ENCODE measurements at places on chromosomes 3 and 15.

DNA sequence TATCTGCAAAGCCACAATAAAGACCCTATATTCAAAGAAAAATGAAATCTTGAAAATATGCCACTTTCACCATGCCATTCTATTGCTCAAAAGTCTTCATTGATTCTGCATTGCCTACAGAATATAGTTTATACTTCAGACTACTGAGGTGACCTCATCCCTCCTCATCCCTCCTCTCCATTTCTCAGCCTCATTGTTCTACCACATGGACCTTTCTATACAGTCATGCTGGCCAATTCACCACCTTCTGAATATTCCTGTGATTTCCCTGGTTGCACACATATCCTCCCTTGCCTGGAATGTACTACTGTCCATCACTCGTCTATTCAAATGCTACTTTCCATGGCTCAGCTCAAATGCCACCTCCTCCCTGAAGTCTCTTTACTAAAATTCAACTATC is 3.5 kb upstream of the COL8A1 start:
- DNase-seq, result no peak

- DNase-seq, result no peak
Observed at GRCh38 chr3:78143000-78143399, 1103.1 kb downstream of the ROBO2 start.

DNA sequence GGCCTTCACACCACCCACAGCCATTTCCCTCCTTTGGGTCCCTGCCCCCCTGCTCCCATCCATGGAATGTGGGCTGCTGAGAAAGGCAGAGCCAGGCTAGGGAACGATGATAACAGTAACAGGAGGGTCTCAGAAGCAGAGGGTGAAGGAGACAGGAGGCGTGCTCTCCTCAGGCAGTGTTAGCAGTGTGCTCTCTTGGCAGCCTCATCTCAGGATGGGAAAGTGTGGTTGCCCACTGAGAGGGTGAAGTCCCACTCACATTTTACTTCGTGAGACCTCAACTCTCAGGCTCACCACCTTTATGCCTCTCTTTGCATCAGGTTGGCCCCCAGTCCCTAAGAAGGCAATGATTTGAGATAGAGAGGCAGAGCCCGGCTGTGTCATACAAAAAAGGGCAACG is 24.5 kb downstream of the TIGIT start:
- DNase-seq, result no peak

- DNase-seq, result no peak
Observed at GRCh38 chr15:48025118-48025517, 95.7 kb upstream of the SLC24A5 start.

DNA sequence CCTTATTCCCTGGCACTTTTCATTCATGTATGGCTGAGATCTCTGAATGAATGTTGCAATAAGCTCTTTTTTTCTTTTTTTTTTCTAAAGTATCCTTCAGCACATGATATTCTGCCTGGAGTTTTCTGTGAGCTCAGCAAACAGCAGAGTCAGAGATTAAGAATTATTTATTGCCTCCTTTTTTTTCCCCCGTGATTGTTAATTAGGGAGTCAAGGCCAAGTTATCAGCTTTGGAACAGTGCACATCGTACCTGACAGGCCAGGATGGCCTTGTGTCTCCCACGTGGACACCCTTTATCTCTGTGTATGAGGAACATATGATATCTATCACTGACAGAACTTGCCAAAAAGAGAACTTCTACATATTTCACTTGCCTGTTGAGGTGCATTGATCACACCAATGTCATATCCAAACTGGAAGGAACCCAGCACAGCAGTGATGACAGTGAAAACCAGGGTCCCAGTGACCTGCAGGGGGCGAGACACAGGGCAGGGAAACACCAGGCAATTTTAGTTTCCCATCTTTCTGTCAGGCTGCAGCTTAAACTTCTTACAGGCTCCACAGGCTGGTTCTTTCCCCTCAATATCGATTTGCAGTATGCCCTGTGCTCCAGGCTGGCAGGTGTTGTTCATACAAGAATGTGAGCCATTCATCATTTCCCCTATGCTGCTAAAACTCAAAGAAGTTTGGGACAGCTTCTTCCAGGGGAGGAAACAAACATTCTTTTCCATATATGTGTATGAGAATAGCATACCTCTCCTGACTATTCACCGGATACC is 8.2 kb downstream of the SLC2A2 start:
- no peak for DNase-seq

DNA sequence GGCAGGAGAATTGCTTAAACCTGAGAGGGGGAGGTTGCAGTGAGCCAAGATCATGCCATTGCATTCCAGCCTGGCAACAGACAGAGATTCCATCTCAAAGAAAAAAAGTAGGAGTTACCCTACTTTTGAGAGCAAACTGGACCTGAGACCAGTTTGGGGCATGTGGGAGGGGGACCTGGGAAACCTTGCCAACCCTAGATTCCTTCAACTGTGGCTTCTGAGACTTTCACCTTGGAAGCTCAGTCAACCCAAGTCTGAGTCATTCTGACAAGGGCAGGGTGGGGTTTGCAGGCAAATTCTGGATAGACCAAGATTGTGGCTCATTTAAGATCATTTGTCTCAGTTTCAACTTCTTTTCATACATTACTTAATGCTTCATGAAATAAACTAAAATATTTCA is 23.8 kb upstream of the SIAH2 start:
- no peak for DNase-seq

DNA sequence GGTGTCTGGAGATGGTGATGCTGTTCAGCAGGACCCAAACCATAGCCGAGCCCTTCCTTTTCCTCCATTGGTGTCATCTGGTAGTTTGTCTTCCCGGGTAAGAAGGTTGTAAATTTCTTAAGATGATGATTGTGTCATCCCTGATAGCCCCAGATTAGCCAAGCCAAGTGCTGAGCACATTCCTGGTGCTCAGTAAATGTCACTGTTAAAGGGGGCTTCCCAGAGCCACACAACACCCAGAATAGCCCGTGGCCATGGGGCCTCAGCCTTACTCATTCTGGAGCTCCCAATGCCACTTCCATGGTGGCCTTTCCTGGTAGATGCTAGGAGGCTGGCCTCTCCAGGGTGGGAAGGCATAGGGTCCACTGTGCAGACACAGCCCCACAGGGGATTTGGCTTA is 4.6 kb upstream of the PLA2G4B start:
- DNase-seq, result no peak

DNA sequence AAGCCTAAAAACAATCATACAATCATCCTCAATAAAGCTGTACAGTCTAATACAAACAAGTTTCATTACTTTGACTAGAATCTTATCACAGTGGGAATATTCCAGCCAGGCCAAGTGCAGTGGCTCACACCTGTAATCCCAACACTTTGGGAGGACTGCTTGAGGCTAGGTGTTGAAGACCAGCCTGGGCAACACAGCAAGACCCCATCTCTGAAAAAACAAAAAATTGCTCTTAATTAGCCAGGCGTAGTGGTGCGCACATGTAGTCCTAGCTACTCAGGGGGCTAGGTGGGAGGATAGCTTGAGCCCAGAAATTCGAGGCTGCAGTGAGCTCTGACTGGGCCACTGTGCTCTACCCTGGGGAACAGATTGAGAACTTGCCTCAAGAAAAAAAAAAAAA is 3.3 kb downstream of the RPN1 start:
- no peak for DNase-seq

DNA sequence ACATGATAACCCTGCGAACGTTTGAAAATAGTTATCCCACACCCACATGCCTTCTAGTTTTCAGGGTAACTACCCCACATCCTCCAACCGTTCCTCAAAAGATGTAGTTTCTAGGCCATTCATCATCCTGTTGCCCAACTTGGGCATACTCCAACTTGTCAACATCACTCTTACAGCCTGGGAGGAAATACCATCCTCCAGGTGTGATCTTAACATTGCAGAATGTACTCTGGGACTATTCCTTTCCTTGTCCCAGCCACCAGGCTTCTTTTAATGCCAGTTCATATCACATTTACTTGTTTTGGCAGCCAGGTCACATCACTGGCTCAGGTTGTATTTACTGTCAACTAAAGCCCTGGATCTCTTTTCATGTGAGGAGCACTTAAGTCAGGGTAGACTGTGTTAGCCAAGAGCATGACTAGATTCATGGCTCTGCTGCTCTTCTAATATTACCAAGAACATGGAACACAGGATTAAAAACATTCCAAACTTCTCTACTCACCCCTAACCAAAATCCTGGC is 4.0 kb upstream of the DENND6A start:
- no peak for DNase-seq

DNA sequence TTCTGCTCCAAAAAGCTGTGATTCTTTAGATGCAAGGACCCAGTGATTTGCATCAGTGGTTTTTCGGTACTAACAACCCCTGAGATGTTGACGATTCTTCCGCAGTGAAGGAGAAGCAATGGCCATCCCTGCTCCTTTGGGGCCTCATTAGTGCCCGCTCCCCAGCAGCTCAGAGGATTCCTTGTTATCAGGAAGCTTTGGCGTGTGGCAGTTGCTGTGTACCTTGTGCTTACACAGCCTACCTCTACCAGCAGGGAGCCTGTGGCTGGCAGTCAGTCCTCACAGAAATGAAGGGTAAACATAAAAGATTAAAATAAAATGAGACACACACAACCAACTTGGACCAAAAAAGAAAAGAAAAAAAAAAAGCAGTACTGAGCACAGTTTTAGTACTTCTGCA is 55.2 kb downstream of the CNTN3 start:
- no peak for DNase-seq

Data from GM13977 (cell line).